Activated naive CD8-positive, alpha-beta T cell treated with anti-CD3 and anti-CD28 coated beads for 36 hours (primary cell): ENCODE measurements at places on chromosomes 5 and 9. TPM values are rescaled to one million over a fixed set of nuclear protein-coding genes. Genes with fewer than 3 reads are reported as not detected.

DNA sequence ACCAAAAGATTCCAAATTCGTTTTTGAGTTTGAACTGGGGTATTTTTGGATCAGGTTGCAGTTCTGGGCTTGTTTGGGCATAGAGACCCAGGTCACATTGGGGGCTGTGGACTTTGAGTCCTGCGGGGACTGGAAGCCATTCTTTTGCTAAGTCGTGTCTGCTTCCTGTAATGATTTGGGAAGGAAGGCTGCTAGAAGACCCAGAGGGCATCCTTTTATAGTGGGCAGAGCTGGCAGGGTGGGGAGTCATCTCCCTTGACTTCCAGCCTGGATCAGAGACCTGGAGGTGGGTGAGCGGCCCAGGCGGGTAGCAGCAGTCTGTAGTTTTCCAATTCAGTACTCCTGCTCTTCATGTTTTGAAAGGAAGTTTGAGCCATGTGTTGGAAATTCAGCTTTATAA lies 11.3 kb downstream of the ZNF618 start:
- H3K36me3 ChIP-seq = peaks cover 2% of the 10 kb centered on the region
- no peak overlapping the region for H3K27ac ChIP-seq
- no peak for DNase-seq
- peaks cover 13% of the 10 kb centered on the region for H3K4me1 ChIP-seq
- H3K4me3 ChIP-seq = no peak overlapping the region

DNA sequence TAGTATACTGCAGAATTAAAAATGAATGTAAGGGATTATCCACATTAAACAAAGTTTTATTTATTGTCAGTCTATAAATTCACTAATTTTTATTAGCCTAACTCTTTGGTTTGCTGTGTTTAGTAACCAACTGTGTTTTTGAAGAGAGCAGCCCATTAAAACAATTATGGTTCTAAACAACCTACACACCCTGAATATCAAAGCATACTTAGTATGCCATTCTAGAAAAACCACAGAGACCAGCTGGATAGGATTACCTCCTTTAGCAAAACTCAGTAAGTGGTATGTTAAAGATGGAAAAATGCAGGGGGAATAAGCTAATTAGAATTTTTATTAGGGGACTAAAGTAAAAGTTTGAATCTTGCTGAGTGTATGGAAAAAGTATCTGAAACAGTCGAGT lies 1981.7 kb upstream of the NUDT12 start:
- H3K36me3 ChIP-seq = no peaks in the 10 kb centered on the region
- no peaks in the 10 kb centered on the region for H3K4me1 ChIP-seq
- no peak for DNase-seq
- H3K4me3 ChIP-seq = no peak overlapping the region
- H3K27me3 ChIP-seq = no peaks in the 10 kb centered on the region

DNA sequence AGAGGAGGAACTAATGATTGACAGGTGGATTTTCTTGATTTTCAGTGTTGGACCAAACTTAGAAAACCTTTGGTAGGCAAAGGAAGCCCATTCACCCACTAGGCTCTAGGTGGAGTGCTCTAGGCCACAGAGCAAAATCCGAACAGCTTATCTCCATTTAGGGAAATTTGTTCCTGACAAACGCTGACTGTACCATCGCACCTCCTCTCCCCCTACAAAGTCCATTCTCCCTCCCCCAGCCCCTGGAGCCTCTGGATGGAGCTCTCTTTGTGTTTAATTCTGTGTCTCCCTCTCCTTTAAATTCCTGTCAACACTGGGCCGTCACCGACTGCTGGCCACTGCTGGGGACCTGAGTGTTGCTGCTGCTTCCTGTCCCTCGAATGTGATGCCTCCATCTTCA lies 350.1 kb upstream of the IRX2 start:
- no peak for DNase-seq
- H3K4me1 ChIP-seq = no peaks in the 10 kb centered on the region
- no peak overlapping the region for H3K27ac ChIP-seq

DNA sequence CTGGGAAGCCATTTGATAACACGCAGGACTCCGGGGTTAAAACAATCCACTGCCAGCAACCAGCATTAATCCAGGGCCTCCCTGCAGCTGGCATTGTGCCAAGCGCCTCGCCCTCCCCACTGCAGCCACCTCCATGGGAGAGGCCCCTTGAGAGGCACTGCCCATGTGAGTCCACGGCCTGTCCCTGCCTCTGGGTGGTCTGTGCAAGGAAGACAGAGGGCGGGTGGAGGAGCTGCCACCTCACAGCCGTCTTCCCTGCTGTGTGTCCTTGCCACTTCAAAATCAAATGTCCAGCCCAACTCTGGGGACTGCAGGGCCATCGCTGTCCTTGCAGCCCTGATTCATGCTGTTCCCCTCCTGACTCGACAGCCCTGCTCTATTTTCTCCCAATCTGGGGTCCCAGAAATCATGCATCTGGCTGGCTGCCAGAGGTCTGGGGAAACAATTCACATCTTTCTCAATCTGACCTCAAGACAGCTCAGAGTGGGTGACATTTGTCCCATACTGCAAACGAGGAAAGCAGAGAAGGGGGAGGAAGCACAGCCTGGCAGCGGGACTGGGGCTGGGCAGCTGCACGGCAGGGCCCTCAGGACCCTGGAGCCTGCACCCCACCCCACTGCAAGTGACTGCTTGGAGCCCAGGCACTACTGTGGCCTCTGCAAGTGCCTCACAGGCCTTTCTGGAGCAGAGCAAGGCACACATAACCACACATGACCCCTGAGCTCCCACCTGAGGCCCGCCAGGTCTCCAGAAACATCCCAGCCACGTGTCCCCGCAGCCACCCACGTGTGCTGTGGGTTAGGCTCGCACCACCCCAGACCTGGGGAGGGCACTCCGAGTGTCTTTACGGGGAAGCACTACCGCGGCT lies 15.7 kb downstream of the BRD3OS start:
- peaks cover 40% of the 10 kb centered on the region for H3K36me3 ChIP-seq
- no peak for DNase-seq
- H3K4me1 ChIP-seq = no peaks in the 10 kb centered on the region
- H3K27me3 ChIP-seq = no peaks in the 10 kb centered on the region
- H3K4me3 ChIP-seq = no peak overlapping the region
- no peak overlapping the region for H3K27ac ChIP-seq

Gene SLC27A6
- total RNA-seq = not detected

Gene IL9
- total RNA-seq = not detected

Gene PDE8B
- 0.16 TPM for total RNA-seq

- DNase-seq = no peak
- H3K4me1 ChIP-seq = no peaks in the 10 kb centered on the region
- H3K4me3 ChIP-seq = no peak overlapping the region
- H3K27ac ChIP-seq = no peak overlapping the region
- H3K36me3 ChIP-seq = peaks cover 4% of the 10 kb centered on the region
Observed at GRCh38 chr5:54045077-54045792, 265.1 kb downstream of the ARL15 start.

- H3K27me3 ChIP-seq = no peaks in the 10 kb centered on the region
- no peaks in the 10 kb centered on the region for H3K36me3 ChIP-seq
- no peaks in the 10 kb centered on the region for H3K4me1 ChIP-seq
- DNase-seq = no peak
- H3K4me3 ChIP-seq = no peak overlapping the region
- no peak overlapping the region for H3K27ac ChIP-seq
Observed at GRCh38 chr5:62043289-62044280, 262.4 kb upstream of the KIF2A start.

DNA sequence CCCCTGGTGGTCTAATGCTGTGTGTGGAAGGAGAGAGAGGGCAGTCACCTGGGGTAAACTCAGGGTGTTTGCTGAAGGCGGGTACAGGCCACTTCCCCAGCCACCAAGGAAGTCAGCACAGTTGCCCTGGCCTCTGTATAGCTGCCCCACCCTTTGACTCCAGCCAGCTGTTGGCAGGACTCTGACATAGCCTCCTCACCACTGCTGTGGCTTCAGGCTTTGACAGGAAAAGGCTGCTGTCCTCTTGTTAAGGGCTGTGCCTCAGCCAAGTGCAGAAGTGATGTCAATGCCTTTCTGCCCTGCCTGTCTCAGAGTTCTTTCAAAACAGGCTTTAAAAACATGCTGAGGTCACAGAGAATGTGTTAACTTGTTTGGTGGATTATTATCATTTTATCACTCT lies 487.2 kb upstream of the KLF4 start:
- no peaks in the 10 kb centered on the region for H3K36me3 ChIP-seq
- no peaks in the 10 kb centered on the region for H3K27me3 ChIP-seq
- no peak overlapping the region for H3K4me3 ChIP-seq
- no peaks in the 10 kb centered on the region for H3K4me1 ChIP-seq

- peaks cover 33% of the 10 kb centered on the region for H3K27me3 ChIP-seq
- no peak for DNase-seq
- no peaks in the 10 kb centered on the region for H3K4me1 ChIP-seq
- H3K4me3 ChIP-seq = no peak overlapping the region
- no peak overlapping the region for H3K27ac ChIP-seq
Observed at GRCh38 chr5:77294185-77294584, 83.7 kb downstream of the PDE8B start.

DNA sequence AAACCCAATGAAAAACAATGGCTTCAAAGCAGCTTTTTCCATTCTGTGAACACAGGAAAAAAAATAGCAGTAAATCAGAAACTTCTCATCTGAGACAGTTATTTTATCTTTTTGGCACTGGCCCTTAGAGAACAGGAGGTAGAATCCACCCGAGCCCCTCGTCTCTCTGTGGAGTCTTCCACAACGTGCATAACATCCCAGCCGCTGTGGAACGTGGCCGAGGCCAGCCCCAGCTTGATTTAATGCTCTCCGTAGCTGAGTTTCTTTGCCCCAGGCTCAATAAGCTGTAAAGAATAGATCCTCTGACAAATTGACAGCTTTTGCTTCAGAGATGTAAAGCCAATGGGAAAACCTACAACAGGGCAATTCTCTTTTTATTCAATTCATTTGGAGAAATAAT lies 107.9 kb upstream of the DAP start:
- H3K27ac ChIP-seq = no peak overlapping the region
- H3K4me1 ChIP-seq = no peaks in the 10 kb centered on the region
- no peak overlapping the region for H3K4me3 ChIP-seq
- H3K36me3 ChIP-seq = no peaks in the 10 kb centered on the region
- peaks cover 4% of the 10 kb centered on the region for H3K27me3 ChIP-seq

DNA sequence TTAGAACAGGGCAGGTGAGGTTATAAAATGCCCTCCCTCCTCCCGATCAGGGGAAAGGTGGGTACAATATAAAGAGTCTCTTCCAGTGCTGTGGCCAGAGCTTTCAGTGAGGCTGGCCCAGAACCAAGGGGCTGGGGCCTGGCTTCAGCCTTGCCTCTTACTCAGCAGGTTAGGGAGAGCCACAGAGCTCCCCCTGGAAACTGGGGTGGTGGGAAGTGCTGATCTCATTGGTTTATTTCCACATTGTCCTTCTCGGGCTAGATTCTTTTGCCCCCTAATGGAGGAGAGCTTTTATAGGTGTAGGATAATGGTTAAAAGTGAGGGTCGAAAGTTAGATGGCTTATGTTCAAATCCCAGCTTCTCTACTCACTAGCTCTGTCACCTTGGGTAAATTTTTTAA lies 186.7 kb upstream of the TBC1D2 start:
- no peak for DNase-seq
- H3K36me3 ChIP-seq = no peaks in the 10 kb centered on the region
- H3K27ac ChIP-seq = no peak overlapping the region
- H3K4me3 ChIP-seq = no peak overlapping the region
- H3K4me1 ChIP-seq = no peaks in the 10 kb centered on the region

Gene ZNF879
- total RNA-seq = 2.1 TPM

DNA sequence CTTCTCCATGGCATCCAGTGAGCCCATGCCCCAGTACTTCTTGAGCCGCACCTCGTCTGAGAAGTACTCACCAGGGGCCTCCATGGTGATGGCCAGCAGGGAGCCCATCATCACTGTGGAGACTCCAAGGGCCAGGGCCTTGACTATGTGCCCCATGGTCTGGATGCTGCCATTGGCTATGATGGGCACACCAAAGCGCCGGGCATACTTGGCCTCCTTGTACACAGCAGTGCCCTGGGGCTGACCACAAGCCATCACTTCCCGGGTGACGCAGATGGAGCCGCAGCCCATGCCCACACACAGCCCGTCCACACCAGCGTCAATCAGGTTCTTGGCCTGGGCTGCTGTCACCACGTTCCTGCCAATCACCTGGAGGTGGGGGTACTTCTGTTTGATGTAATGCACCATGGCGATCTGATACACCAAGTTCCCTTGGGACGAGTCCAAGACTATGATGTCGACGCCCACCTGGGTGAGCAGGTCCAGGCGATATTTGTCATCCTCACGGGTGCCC lies 7.0 kb upstream of the DCAF12 start:
- H3K4me1 ChIP-seq = no peaks in the 10 kb centered on the region
- H3K27me3 ChIP-seq = no peaks in the 10 kb centered on the region
- no peak overlapping the region for H3K4me3 ChIP-seq
- DNase-seq = no peak
